ENCODE measurements at places on chromosomes 3 and 15. TPM values are rescaled to one million over a fixed set of nuclear protein-coding genes. Genes with fewer than 3 reads are reported as not detected.

The AP3B2 gene
- 0.26 TPM for total RNA-seq

The CNTN6 gene
- not detected for total RNA-seq

The SPINT1 gene
- 4.1 TPM for total RNA-seq

The CHST2 gene
- 19.8 TPM for total RNA-seq

The ISL2 gene
- total RNA-seq: 1.6 TPM

Data from epithelial cell of alveolus of lung (primary cell).